Mesothelial cell of epicardium (in vitro differentiated cells): ENCODE measurements at places on chromosomes 7 and 10.
A peak's percentile ranks its signal among the peaks of the same experiment; 100 is the strongest.

DNA sequence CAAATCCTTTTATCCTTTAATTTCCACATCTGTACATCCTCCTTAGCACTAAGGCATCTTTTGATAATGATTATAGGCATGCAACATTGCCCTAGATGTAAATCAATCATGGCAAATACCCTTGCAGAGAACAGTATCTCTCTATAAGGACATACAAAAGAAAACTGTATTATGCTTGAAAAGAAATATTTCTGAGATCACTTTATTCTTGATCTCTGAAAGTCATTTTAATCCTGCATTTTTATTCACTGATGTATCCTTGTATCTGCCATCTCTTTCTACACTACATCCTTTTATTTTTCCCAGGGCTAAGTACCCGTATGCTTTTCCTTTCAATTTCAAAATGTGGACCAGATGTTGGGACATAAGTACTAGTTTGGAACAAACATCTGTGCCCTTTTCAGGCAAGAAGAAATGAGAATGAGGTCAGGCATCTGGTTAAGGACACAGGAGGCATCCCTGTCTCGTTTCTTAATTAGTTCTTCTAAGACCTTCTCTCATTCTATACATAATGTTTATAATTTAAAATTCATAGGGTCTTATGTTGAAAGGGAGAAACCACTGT lies 338.6 kb downstream of the CNTNAP2 start:
- no peak for DNase-seq
- no peaks in the 10 kb centered on the region for H3K36me3 ChIP-seq
- no peaks in the 10 kb centered on the region for H3K4me1 ChIP-seq
- H3K27ac ChIP-seq = no peak overlapping the region
- no peak overlapping the region for H3K4me3 ChIP-seq

DNA sequence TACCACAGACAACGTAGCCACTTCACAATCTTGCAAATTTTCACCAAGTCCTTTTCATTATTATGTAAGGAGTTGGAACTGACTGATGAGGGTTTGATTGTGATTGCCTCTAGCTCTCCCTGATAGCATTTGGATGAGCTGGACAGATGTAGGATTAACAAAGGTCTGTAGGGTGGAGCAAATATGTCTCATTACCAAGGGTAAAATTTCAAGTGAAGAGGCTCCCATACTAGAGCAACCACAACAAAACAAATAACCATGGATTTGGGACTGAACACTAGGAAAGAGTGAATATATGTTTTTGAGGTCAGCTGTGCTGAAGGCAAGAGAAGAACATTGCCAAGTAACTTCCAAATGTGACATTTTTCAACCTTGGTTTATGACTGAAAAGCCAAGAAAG lies 281.7 kb downstream of the NEBL start:
- no peak for DNase-seq
- no peaks in the 10 kb centered on the region for H3K4me1 ChIP-seq
- H3K4me3 ChIP-seq = no peak overlapping the region
- no peak overlapping the region for H3K27ac ChIP-seq

GRCh38 chr7:24723178-24723530 lies 34.1 kb downstream of the GSDME start:
- H3K36me3 ChIP-seq = no peaks in the 10 kb centered on the region
- DNase-seq = no peak
- no peak overlapping the region for H3K27ac ChIP-seq
- no peaks in the 10 kb centered on the region for H3K27me3 ChIP-seq
- H3K4me1 ChIP-seq = no peaks in the 10 kb centered on the region

DNA sequence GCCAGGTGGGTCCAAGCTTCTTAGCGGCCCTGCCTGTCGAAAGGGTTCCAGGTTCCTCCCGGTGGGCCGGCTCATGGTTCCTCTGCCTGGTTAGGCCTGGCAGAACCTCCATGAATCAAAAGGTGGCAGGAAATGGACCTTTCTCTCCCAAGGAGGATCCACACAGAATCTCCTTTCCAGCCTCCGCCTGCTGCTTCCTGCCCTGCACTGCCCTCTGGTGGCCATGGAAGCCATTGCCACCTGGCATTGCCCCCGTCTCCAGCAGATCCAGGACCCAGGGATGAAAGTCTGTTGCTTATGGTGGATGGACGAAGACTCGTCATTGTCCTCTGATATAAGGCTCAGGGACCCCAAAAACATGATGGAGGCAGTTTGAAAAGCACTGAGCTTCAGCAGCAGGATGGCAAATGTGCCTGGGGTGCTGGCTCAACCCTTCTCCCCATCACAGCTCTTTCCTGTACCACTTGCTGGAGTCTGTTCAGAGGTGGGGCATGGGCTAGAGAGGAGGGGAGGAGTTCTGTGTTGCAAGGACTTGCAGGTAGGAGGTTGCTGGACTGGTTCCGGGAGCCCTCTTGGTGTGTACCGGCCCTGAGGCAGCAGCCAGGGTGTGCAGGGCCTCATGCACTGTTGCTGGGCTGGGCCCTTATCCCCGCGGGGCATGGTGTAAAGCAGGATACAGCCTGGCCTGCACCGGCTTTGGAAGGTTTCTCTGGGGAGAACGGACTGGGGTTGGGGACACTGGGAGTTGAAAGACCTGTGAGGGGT lies 11.3 kb upstream of the INMT start:
- DNase-seq = peak; percentile 87
- H3K27me3 ChIP-seq = peaks cover 20% of the 10 kb centered on the region
- H3K4me1 ChIP-seq = peaks cover 5% of the 10 kb centered on the region

GRCh38 chr10:58319599-58319998 lies 15.2 kb upstream of the UBE2D1 start:
- no peak overlapping the region for H3K4me3 ChIP-seq
- H3K36me3 ChIP-seq = no peaks in the 10 kb centered on the region

DNA sequence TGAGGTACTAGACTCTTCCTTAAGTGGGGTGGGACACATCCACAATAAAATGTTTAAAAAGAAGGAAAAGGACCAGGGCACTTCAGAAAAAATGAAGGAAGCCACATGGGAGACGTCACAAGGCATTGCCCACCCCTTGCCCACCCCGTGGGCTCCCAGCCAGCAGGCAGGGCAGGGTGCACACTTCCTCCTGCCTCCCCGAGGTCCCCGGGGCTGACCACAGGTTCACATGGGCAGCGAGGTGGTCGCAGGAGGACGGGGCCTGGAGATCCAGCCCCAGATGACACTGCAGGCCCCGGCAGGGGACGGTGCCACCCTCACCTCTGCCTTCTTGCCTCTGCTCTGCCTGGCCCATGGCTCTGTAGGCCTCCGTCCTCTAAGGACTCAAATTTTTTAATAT lies 45.6 kb downstream of the PWWP2B start:
- H3K27ac ChIP-seq = no peak overlapping the region
- no peaks in the 10 kb centered on the region for H3K36me3 ChIP-seq
- no peak for DNase-seq
- peaks cover 32% of the 10 kb centered on the region for H3K4me1 ChIP-seq
- no peak overlapping the region for H3K4me3 ChIP-seq

DNA sequence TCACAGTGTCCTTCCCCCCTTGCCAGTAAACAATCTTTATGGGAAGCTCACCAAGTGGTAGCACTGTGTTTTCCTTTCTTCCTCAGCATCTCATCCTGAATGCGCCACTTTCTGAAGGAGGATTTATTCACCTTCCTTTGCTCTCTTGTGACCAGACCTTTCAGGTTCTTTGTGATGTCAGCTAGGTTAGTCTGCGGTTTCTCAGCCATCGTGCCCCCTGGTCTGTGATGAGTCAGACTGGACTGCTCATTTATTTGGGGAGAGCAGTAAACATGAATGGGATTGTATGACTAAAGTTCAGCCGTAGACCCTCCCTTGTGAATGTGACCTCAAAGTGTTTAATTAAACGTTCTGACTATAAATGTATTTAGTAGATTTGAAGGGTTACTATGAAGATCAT lies 235.1 kb upstream of the CELF2 start:
- peaks cover 5% of the 10 kb centered on the region for H3K4me1 ChIP-seq
- no peak overlapping the region for H3K27ac ChIP-seq
- DNase-seq = no peak
- H3K27me3 ChIP-seq = no peaks in the 10 kb centered on the region
- no peaks in the 10 kb centered on the region for H3K36me3 ChIP-seq

- H3K4me3 ChIP-seq = no peak overlapping the region
- H3K4me1 ChIP-seq = peaks cover 11% of the 10 kb centered on the region
- no peak for DNase-seq
- peaks cover 4% of the 10 kb centered on the region for H3K27me3 ChIP-seq
- H3K27ac ChIP-seq = no peak overlapping the region
- H3K36me3 ChIP-seq = peaks cover 7% of the 10 kb centered on the region
Measured at GRCh38 chr7:78345293-78345911, 546.8 kb downstream of the PHTF2 start.

DNA sequence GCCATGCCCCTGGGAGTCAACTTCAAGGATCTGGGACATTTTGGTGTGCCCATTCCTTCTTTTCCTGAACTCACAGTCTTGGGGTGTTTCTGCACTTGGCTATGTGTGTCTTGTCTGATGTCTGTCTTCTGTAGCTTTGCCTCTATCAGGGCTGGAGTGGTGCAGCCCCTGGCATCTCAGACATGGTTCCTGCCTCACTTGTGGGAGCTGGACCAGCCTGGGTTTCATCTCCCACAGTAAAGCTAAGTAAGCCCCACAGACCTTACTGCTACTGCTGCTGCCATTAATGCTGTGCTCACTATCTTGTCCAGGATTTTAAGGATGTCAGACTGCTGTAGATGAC lies 59.0 kb downstream of the ADCYAP1R1 start:
- no peak overlapping the region for H3K4me3 ChIP-seq
- no peaks in the 10 kb centered on the region for H3K36me3 ChIP-seq
- H3K27me3 ChIP-seq = peaks cover 58% of the 10 kb centered on the region
- no peak overlapping the region for H3K27ac ChIP-seq

GRCh38 chr7:137628216-137628615 lies 218.6 kb downstream of the DGKI start:
- H3K4me3 ChIP-seq = no peak overlapping the region
- peaks cover 2% of the 10 kb centered on the region for H3K27me3 ChIP-seq
- DNase-seq = no peak
- H3K36me3 ChIP-seq = no peaks in the 10 kb centered on the region
- no peaks in the 10 kb centered on the region for H3K4me1 ChIP-seq

- peaks cover 19% of the 10 kb centered on the region for H3K4me1 ChIP-seq
- H3K27ac ChIP-seq = no peak overlapping the region
- H3K4me3 ChIP-seq = no peak overlapping the region
- no peak for DNase-seq
- H3K36me3 ChIP-seq = peaks cover 4% of the 10 kb centered on the region
Measured at GRCh38 chr7:114432703-114433102, 18.1 kb downstream of the FOXP2 start.

DNA sequence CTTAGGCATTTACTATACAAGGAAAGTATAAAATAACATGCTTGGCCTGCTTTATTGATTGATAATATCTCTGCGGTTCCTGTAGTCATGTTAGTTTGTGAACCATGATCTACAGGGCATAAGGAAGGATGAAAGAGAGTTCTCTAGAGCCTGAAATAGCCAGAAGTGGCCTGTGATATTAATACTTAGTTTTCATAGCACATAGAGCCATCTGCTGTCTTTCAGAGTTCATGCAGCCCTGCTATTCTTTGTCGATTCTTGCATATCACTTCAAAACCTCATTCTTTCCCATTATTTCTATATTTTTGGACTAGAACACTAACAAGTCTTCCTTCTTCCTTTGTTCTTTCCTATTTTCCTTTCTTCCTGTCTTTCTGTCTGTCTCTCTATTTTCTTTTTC lies 26.4 kb upstream of the PRKG1 start:
- H3K4me1 ChIP-seq = peaks cover 14% of the 10 kb centered on the region
- no peaks in the 10 kb centered on the region for H3K27me3 ChIP-seq
- H3K36me3 ChIP-seq = no peaks in the 10 kb centered on the region
